ENCODE measurements at places on chromosomes 4 and X.

DNA sequence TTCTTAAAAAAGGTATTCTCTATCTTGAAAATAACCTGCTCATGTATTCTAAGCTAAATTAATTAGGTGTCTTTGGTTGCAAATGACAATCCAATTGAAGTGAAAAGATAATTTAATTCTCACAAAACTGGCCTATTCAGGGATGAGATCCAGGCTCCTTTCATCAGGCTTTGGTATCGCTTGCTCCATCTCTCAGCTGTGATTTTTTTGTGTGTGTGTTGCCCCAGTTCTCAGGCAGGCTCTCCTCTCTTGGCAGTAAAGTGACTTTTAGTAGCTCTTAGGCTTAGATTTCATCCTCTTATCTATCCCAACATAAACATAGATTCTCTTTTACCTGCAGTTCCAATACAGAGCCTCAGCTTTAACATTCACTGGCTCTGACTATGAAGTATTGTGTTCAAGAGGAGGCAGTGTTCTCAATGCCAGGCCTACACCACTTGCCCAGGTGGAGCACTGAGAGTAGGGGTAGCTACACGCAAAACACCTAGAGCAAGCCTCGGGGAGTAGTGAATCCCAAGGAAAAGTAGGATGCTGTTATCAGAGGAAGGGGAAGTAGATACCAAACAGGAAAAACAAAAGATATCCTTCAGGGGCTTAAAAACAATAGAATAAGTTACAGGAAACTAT is 392.4 kb upstream of the ATOH1 start:
- DNase-seq = no peak

GRCh38 chr4:99821918-99822503 is 5.4 kb downstream of the DAPP1 start:
- no peak for DNase-seq

GRCh38 chrX:52352551-52352950 is 16.3 kb upstream of the XAGE2 start:
- DNase-seq = no peak

- no peak for DNase-seq
Observed at GRCh38 chr4:108346818-108347210, 178.1 kb upstream of the LEF1 start.

- peak; percentile 8 for DNase-seq
Observed at GRCh38 chr4:107034091-107034995, 1.8 kb downstream of the DKK2 start.

DNA sequence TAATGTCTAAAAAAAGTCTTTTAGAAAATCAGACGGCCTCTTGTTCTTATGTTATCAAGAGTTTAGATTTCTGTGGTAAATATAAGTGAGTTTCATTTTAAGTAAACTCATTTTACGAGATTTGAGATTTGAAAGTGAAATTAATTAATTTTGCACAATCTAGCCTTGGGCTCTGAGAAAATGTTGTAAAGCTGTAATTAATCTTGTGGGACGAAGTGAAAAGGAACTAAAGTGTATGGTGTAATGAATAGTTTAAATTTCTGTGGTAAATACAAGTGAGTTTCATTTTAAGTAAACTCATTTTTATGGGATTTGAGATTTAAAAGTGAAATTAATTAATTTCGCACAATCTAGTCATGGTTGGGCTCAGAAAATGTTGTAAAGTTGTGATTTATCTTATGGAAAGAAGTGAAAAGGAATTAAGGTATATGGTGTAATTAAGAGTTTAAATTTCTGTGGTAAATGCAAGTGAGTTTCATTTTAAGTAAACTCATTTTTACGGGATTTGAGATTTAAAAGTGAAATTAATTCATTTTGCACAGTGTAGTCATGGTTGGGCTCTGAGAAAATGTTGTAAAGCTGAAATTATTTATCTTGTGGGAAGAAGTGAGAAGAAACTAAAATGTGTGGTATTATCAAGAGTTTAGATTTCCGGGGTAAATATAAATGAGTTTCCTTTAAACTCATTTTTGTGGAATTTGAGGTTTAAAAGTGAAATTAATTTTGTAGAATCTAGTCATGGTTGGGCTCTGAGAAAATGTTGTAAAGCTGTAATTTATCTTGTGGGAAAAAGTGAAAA is 1.6 kb downstream of the SCML1 start:
- DNase-seq = no peak

DNA sequence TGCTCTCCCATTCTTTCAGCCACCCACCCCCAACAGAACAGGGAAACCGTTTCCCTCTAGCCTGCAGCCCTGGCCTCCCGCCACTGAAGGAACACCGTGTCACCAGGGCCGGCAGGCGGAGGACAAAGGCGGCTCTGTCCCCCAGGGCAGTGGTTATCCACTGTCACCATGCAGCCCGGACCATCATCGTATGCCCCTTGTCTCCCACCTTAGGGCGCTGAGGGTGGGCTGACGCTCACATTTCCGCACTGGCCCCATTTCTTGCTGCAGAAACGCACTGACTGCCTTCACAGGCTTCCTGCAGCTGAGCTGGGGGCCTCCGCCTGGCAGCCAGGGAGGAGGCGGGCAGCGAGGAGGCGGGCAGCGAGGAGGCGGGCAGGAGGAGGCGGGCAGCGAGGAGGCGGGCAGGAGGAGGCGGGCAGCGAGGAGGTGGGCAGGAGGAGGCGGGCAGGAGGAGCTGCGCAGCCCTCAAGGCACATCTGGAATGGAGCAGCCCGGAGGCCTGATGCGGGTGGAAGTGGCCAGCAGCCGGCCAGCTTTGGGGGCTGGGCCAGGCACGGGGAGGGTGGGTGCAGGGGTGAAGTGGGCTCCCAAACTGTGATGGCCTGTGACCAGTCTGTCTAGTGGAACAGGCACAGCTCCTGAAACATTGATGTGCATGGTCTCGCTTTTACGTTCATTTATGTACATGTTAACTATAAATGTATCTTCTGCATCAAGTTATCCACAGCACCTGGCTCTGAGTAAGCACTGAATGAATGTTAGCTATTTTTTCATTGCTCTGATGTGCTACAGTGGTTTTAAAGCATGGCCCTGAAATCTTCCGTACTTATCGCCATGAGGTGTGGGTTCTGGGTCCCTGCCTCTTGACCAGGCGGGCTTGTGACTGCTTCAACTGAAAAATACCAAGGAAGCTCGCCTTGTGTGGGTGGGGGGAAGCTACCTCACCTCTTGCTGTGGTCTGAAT is 20.6 kb upstream of the KIAA0232 start:
- DNase-seq = no peak

GRCh38 chr4:2930135-2930757 is 33.0 kb downstream of the NOP14 start:
- DNase-seq = no peak

Data from right renal cortex interstitium (tissue), 3 donors.